ENCODE measurements at places on chromosomes 2 and 18.

DNA sequence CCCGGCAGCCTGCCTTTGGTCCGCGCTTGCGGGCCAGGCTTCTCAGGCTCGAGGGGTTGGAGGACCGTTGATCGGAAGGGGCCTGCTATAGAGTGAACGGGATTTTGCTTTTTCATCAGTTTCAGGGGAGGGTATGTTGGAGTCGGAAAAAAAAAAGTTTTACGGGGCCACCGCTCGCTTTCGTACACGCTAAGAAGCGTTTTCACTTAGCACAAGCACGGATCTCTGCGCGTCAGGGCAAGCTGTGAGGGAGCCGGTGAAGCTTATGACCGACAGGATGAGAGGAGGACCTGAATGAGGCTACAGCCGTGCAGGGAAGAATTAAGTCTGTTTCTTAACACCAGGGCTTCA, 443 bp downstream of the CPSF3 start:
- peak; percentile 36 for DNase-seq

- no peak for DNase-seq
These were observed 103.6 kb downstream of the DNAH6 start for GRCh38 chr2:84619794-84620371.

DNA sequence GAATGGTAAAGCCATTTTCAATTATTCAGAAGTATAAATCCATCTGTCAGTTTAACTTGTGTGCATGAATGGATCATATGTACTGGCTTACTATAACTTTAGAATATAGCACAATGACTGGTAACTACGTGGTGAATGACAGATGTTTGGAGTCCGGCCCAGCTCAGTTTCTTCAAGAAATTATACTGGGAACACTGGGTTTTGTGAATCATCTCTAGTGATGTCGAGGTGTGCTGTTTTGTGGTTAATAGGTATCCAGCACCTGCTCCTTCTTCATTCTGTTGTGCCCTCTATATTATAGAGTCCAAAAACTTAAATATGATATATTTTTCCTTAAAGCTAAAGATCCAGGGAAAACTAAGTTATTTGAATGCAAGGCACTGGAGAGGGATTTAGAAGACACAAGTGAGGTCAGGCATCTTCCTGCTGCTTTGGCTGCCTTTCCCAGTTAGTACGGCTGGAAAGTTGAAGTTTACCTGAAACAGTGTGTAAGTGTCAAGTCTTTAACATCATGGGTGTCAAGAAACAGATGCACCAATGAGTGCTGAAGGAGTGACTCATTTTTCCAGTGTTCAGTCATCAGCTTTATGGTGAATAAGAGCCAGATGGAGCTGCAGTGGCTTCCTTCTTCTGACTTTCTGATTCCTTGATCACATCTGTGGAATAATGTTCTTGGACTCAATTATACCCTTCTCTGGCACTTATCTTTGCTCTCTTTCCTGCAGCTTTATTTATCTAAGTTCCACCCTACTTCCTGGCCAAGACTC, 1079.5 kb upstream of the CELF4 start:
- no peak for DNase-seq

- DNase-seq = no peak
These were observed 93.2 kb downstream of the SOCS6 start for GRCh38 chr18:70382017-70382416.

DNA sequence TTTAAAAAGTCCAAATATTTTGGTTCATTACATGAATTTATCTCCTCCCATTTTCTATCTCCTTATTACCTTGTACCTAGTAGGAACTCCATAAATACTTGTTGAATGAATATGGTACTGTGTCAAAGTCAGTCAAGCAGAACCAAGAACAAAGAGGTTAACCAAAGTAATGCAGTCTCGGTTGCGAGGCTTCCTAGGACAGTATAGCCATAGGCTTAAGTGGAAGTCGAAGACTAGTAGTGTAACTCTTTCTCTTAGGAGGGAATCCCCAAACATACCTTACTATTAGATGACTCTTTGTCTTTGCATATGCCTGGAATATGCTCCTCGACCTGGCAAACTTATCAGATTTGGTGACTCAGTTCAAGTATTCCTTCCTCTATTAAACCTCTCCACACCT, 4.8 kb downstream of the LIPT1 start:
- DNase-seq = no peak

GRCh38 chr2:64362562-64363026, 91.4 kb upstream of the LGALSL start:
- DNase-seq = no peak

- DNase-seq = no peak
These were observed 93.4 kb downstream of the CDH19 start for GRCh38 chr18:66510357-66511045.

All from CD4-positive, alpha-beta T cell treated with Interleukin-10 for 1 hour (primary cell).